ENCODE measurements at places on chromosomes 5 and 9.

DNA sequence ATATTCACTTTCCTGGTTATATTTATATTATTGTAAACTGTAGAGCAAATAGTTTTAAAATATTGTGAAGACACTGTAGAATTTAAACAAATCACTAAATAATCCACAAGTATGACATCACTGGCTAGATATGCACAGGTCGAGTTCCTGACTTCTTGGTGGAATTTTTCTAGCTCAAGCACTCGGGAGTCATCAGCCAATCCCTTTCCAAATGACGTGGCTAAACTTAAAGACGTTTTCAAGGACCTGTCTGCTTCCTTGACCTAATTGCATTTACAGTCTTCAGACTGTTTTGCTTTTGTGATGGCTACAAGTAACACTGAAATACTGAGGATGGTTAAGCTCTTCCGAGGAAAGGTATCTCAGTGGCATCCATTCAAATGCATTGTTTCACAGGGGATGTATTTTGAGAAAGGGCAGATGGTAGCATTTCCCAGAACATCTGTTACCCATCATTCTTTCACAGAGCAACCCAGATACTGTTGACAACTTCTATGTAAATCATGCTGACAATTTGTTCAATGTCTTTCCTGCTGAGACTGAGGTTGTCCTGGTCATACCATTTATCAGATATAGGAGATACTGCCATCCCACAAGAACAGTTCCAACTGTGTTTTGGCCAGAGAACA lies 262.8 kb downstream of the CDH10 start:
- peak; percentile 28 for DNase-seq

- no peak for DNase-seq
Measured at GRCh38 chr9:108439947-108440346, 415.8 kb downstream of the ACTL7B start.

DNA sequence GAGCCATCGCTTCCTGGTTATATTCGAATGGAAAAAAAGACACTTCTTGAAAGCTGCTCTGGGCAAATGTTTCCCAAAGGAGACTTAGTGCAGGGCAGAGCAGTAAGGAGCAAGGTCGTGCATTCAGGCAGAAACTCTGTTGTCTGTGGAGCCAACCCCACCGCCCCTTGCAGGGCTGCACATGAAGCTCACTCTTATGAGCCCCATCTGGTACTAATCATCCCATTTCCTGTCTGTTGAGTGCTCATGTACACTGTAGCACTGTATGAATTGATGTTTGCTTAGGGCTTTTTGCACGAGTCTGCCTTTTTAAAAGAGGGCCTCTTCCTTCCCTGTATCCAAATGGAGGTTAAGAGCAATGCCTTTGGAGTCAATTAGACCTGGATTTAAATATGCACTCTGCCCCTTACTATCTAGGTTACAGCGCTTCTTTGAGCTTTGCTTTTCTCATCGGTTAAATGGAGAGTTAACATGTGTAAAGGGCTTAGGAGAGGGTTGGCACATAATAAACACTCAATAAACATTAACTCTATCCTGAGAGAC lies 25.4 kb downstream of the HMHB1 start:
- no peak for DNase-seq

DNA sequence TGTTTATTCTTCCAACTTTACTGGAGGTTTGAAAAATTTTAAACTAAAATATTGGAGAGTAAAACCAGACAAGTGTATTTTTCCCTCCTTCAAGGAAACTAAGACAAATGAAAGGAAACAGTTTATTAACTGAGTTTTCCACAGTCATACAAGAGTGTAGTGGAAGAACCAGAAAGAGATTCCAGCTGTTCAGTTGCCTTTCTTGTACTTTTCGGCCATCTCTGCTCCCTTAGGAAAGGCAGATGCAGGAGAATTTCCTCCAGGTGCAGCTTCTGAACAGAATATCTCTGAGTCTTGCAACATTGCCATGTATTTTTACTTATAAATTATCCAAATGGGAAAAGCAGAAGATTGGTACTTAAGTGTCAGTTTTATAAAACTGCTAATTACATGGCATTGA lies 217.1 kb downstream of the MAST4 start:
- DNase-seq: no peak

DNA sequence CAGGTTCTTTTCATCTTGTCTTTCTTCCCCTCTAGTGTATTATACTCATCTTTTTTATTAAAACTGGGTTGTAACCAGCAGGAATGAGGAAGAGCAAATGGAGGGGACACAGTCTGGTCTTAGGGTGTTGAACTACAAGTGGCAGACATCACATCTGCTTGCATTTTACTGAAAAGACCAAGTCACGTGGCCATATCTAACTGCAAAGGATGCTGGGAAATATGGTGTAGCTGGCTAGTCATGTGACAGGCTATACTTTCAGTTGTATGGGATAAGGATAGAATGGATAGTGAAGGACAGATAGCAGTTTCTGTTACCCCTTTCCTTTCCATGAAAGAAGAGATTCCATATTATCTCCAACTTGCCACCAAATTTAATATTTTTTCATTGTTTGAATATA lies 13.0 kb upstream of the FGD3 start:
- DNase-seq: no peak

- no peak for DNase-seq
Measured at GRCh38 chr5:137636830-137637714, 98.8 kb downstream of the KLHL3 start.

- DNase-seq: no peak
Measured at GRCh38 chr5:56440871-56441740, 208.0 kb upstream of the ANKRD55 start.

DNA sequence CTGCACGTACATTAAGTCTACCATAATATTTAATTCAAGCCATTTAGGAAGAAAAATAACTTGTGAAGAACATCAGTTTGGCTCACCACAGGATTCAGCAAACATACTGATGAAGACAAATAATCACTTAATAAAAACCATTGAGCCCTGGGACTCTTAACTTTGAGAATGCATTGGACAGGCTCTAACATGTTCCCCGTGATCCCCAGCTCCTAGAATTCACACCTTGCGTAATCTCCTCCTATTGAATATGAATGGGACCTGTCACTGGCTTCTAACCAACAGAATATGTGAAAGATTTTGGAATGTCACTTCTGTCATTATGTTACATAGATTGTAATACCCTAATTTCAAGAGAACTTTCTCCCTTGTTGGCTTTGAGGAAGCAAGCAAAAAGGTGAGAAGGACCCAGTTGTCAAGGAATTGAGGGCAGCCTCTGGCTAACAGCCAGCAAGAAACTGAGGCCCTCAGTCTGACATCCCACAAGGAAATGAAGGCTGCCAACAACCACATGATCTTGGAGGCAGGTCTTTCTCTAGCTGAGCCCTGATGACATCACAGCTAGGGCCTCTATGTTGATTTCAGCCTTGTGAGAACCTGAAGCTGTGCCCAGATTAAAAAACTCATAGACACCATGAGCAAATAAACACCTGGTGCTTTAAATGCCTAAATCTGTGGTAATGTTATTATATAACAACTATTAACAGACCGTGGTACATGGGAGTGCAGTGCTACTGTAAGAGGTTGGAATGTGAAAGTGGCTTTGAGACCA lies 433.2 kb downstream of the SEMA5A start:
- DNase-seq: no peak

DNA sequence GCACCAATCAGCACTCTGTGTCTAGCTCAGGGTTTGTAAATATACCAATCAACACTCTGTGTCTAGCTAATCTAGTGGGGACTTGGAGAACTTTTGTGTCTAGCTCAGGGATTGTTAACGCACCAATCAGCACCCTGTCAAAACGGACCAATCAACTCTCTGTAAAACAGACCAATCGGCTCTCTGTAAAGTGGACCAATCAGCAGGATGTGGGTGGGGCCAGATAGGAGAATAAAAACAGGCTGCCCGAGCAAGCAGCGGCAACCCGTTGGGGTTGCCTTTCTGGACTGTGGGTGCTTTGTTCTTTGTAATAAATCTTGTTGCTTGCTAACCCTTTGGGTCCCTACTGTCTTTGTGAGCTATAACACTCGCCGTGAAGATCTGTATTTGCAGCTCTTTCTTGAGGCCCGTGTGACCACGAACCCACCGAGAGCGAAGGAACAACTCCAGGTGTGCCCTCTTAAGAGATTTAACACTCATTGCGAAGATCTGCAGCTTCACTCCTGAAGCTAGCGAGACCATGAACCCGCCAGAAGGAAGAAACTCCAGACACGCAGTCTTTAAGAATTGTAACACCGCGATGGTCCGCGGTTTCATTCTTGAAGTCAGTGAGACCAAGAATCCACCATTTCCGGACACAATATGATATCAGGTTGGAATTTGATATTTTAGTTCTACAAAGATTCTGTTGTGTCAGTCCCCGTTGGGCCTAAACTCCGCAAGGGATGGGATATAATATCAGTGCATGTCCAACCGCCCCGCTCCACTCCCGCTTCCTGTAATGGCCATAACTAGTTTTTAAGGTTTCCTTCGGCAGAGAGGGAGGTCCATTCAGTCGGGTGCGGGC lies 740 bp upstream of the TRMT10B start:
- no peak for DNase-seq

GRCh38 chr9:89747596-89747995 lies 142.8 kb downstream of the GADD45G start:
- DNase-seq: no peak

DNA sequence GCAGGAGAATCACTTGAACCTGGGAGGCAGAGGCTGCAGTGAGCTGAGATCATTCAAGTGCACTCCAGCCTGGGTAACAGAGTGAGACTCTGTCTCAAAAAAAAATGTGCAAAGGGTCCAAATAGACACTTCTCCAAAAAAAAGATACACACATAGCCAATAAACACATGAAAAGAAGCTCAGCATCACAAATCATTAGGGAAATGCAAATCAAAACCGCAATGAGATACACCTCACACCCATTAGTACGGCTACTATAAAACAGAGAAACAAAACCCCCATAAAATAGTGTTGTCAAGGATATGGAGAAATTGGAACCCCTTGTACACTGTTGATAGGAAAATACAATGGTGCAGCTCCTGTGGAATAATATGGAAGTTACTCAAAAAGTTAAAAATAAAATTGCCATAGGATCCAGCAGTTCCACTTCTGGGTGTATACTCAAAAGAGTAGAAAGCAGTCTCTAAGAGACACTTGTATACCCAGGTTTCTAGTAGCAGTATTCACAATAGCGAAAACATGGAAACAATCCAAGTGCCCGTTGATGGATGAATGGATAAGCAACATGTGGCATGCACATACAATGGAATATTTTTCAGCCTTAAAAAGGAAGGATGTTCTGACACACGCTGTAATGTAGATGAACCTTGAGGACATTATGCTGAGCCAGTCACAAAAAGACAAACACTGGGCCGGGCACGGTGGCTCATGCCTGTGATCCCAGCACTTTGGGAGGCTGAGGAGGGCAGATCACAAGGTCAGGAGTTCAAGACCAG lies 57.2 kb upstream of the PPARGC1B start:
- peak; percentile 35 for DNase-seq

DNA sequence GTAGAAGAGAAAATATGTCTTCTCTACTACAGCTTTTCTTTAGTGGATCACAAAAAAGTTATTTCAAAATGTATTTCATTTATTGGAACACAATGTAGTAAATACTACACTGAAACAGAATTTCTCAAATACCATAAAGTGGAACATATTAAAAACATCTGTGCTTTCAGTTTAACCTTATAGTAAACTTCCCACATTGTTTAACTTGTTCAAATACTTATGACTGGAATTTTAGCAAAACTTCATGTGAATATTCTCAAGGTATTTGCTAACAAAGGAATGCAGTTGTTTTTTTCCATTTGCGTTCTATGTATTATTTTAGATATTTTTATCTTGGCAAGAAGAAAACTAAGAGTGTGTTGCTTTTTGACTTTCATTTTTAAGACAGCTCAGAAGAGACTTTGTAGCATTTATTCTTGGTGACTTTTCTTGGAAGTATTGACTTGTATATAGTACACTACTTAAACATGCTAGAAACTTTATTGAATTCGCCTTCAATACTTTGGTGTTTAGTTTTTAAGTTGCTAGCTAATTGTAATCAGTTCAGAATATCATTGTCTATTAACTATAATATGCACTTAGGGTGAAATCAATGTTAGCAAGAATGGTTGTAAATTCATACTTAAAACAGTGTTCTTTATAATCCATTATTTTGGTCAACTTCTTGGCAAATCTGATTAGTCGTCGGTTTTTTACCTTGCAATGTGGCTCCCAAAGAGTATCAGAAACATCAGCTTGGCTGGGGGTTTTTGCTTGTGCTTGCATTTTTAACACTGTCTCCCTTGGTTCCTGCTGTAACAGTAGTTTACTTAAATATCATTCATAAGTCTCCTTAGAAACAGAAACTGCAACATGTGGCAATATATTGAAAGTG lies 5.0 kb upstream of the RHOBTB3 start:
- no peak for DNase-seq

GRCh38 chr5:148848393-148849031 lies 22.1 kb downstream of the ADRB2 start:
- DNase-seq: no peak

- DNase-seq: no peak
Measured at GRCh38 chr5:37501152-37501551, 122.0 kb downstream of the WDR70 start.

DNA sequence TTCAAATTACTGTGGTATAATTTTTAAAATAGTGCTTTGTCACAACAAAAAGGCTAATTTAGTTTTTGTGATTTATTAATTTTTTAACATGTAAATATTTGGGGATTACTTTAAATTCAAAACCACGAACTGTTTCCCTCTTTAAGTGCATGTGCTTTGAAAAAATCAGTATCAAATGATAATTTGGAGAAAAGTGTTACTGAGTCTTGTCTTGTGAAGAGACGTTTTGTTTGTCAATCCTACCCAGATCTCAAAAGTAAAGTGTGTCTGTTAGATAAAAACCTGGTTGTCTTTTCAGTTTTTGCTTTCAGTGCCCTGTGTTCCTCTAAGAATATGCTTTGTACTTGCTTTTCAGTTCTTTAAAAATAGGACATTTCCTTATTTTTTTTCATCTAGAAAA lies 7.7 kb downstream of the ZSWIM6 start:
- DNase-seq: no peak

DNA sequence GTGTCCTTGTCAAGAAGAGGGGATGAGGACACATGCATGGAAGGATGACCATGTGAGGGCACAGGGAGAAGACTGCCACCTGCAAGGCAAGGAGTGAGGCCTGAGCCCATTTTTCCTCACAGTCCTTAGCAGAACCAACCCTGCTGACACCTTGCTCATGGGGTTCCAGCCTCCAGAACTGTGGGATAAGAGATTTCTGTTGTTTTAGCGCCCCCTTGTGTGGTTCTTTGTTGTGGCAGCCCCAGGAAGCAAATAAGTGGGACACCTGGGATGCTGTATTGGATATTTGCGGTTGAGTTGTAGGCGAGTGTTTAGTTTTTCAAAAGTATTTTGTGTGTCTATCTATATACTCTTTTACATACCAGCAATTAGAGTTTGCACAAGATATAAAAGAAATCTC lies 206.4 kb downstream of the NXNL2 start:
- DNase-seq: peak; percentile 1
